ENCODE measurements at places on chromosomes 5 and 9. TPM values are rescaled to one million over a fixed set of nuclear protein-coding genes. Genes with fewer than 3 reads are reported as not detected.

SPATA31D3 gene
- not detected for total RNA-seq

IL4 gene
- not detected for total RNA-seq

DNA sequence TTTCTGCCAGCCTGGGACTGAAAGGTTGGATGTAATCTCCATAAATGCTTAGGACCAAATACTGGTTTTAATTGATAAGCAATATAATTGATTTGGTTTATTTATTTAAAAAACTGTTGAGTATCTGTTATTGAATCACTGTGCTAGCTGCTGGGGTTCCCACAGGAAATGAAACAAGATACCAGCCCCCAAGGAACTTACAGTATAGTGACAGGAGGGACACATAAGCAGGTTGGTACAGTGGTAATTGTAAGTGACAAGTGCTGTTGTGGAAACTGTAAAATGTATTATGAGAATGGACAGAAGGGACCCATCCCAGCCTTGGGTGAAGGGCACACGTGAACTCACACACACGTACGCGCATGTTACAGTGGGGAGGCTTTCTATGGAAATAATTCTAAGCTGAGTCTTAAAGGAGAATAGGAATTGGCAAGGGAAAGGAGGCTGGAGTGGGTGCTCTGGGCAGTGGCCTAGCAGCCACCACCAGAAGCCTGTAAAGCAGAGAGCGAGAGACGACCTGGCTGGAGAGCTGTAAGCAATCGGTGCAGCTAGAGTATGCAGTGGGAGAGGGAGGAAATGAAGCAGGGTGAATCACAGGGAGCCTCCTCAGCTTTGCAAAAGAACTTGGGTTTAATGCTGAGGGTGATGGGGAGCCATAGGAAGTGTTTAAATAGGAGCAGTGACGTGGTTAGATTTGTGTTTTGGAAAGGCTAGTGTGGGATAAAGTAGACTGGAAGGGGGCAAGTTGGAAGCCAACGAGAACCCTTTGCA lies 39.3 kb downstream of the GLRA1 start:
- no peak for DNase-seq

DNA sequence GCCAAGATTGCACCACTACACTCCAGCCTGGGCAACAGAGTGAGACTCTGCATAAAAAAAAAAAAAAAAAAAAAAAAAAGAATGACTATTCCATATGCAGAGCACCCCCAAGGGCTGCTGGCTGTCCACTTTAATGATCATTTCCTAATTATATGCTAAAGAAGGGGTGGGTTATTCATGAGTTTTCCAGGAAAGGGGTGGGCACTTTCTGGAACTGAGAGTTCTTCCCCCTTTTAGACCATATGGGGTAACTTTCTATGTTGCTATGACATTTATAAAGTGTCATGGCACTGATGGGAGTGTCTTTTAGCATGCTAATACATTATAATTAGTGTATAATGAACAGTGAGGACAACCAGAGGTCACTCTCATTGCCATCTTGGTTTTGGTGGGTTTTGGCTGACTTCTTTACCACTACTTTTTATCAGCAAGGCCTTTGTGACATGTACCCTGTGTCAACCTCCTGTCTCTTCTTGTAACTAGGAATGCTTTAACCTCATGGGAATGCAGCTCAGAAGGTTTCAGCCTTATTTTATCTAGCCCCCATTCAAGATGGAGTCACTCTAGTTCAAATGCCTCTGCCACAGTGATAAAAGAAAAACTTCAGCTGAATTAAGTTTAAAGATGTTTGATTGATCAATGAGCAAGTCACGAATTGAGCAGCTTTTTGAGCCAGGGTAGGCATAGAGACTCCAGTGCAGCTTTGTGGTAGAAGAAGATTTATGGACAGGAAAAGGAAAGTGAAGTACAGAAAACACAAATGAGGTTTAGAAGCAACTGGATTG lies 7.1 kb upstream of the NANS start:
- DNase-seq, result no peak

GRCh38 chr9:98081477-98082219 lies 25.1 kb downstream of the NANS start:
- DNase-seq, result no peak
